ENCODE measurements at places on chromosomes 1 and 21.
A peak's percentile ranks its signal among the peaks of the same experiment; 100 is the strongest.

DNA sequence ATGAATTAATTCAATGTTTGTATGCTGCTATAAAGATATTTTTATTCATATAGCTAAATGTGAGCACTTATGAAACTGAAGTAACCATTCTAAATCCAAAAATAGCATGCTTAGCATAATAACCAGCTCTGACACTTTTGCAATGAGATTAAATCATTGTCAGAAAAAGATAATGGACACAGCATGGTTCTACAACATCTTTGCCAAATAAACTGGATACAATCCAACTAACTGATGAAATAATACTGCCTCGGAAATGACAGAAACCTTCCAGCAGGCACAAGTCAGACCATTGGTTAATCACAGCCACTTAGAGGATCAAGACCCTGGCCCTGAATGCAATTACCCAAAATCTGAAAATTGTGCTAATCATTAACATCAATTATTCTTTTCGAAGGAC is 592.7 kb upstream of the ADGRL4 start:
- no peak for DNase-seq

- no peak for DNase-seq
Measured at GRCh38 chr1:221555689-221556433, 186.0 kb downstream of the DUSP10 start.

DNA sequence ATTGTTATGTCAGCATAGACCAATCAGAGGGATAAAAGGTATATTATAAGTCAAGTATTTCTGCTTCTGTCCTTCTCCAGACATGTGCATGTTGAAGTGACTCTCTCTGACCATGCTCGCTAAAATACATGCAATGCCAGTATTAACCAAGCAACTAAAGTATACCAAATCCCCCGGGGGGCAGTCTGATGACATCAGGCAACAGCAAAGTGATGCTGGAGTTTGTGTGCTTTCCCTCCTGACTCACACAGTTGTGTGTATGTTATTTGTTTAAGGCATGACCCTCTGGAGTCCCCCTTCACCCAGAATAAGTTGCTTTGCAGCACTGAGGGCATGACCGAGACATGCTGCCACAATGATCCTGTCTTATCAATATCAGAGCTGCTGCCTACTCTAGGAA is 2.1 kb downstream of the BRINP2 start:
- DNase-seq, result no peak

- no peak for DNase-seq
Measured at GRCh38 chr1:153796786-153797659, 21.8 kb downstream of the SLC27A3 start.

DNA sequence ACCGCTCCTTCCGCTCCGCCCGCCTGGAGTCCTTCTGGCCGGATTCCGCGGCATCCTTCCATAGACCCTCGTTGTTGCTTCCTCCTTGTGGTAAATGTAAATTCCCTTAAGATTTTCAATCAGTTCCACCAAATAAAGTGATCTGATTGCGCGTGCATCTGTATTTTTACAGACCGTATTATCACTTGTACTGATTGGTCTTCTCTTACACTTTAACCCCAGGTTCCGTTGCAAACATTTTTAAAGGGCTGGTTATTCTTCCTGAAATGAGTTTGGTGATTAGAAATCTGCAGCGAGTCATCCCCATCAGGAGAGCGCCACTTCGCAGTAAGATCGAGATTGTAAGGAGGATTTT is 483 bp downstream of the YBEY start:
- DNase-seq, result no peak

DNA sequence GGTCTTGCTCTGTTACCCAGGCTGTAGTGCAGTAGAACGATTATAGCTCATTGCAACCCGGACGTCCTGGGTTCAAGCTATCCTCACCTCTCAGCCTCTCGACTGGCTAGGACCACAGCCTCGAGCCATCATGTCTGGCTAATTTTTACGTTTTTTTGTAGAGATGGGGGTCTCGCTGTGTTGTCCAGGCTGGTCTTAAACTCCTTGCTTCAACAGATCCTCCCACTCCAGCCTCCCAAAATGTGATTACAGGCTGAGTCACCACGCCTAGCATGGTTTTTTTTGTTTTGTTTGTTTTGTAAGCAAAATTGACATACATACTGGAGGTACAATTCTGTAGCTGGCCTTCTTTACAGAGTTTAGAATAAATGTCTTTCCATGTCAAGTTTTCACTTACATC is 994 bp upstream of the LAMTOR5 start:
- DNase-seq, result no peak

DNA sequence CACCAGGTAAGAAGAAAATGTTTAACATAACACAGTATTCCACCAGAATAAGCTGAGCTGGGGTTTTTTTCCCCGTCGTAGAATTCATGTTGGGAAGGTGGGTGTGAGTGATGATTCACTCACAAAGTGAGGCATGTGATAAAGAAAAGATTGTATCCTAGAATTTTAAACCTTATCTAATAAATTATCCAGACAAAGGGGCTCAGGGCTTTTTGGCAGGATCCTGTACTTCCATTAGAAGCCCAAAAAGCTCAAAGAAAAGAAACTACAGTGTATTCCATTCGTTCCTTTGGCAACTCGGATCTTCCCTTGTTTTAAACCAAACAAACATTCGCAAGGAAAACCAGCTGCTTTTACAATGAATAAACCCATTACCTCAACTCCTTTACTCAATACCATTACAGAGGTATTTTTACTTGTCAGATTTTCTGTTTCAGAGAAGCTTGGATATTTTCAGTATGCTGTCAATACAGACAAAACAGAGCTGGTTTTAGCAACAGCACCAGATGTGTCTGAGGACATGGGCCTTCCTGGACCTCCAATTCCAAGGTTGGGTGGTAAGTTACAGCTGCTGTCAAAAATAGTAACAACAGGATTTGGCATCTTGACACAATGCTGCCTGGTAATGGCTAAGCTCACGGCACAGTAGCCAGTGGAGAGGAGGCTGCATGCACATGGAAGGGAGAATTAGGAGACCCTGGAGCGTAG is 159.9 kb upstream of the RUNX1 start:
- DNase-seq, result no peak

GRCh38 chr1:174090471-174090870 is 68.3 kb upstream of the RC3H1 start:
- DNase-seq, result no peak

DNA sequence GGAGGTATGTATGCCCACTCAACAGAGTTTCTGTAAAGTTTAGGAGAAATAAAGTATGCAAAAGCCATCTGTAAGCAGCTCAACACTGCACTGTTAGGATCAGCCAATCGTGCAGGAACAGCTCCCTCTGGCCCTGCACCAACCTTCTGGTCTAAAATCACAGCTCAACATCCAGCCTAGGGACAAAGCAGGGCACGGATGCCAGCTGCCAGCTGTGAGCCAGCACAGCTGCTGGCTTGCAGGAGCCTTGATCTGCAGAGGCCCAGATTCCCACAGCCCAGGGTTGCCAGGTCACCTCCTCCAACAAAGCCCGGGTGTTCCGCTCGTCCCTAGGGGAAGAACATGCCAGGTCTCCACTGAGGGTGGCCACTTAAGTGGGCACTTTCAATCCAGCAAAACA is 8.6 kb downstream of the ACOT7 start:
- DNase-seq, result no peak

DNA sequence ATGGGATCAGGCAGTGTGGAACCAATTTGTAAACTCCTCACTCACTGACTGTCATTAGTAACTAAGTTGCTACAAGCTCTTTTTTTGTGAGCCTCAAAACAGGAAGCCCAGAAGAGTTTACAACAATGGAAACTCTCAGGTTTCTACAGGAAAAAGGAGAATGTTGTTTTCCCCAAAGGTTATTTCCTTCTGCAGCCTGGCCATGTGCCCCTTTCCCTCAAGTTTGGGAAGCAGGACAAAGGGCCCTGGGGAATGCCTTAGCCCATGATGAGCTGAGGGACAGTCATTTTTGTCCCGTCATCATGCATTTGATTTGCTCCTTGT is 395.9 kb downstream of the KIF26B start:
- DNase-seq, result no peak

DNA sequence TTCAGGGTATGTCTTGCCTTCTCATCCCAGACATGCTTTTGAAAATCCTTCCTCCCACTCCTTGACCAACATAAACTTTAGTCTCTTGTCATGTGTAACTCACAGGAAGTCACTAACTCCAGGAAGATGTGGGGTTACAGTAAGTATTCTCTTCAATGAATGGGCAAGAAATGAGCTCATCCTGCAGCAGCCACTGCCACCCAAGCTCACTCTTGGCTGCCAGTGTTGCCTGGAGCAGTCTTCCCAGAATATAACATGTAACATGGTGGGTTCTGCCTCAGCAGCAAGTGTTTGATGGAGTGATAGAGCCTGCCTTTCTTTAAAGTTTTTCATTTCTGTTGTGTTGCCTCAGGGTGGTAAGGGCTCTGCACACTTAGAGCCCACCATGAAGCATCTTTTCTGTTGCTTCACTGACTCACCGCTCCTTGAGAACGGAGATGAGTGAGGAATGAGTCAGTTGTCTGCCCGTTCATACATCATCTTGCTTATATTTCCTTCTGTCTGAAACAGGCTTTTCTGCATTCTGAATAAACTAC is 187.0 kb downstream of the TPR start:
- DNase-seq, result no peak

- no peak for DNase-seq
Measured at GRCh38 chr1:206117151-206117948, at the start of gene AVPR1B. Gene AVPR1B, minus strand, starts transcription at chr1:206117388. Its CDS starts 498 bp downstream, at chr1:206116890.

GRCh38 chr1:70671006-70671405 is 259.9 kb downstream of the CTH start:
- DNase-seq, result no peak

GRCh38 chr1:7576946-7577657 is 194.0 kb upstream of the VAMP3 start:
- no peak for DNase-seq

DNA sequence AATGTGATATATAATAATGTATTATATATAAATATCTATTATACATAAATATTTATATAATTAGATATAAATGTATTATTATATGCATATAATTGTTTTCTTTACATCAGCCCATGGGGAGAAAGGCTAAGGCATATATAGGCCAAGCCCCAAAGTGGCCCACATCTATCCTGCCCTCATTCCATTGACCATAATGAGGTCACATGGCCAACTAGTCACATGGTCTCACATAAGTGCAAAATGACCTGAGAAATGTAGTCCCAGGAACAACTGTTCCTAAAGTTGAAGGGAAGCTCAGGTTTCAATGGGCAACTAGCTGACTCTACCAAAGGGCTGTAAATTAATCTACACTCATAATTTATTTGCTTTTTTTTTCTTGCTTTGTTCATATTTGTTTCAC is 14.5 kb upstream of the CCDC185 start:
- DNase-seq, result no peak

GRCh38 chr1:84412316-84412942 is 14.1 kb downstream of the DNASE2B start:
- DNase-seq, result peak; percentile 14

DNA sequence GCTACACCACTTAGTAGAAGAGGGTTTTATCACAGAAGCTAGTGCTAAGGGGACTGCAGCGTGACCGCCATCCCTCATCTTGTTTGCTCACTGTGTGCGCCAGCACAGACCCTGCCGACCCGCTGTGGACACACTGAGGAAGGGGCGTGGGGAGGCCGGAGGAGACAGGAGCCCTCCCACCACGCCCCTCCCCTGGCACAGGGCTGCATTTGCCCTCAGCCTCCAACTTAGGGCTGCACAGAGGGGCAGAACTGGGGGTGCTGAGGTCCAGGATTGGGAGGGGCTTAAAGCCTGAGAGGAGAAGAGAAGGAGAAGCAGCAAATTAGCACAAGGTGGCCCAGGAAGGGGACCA is 37.2 kb downstream of the RRP1 start:
- DNase-seq, result no peak

GRCh38 chr21:44886113-44887075 is 12.9 kb upstream of the PTTG1IP start:
- no peak for DNase-seq

DNA sequence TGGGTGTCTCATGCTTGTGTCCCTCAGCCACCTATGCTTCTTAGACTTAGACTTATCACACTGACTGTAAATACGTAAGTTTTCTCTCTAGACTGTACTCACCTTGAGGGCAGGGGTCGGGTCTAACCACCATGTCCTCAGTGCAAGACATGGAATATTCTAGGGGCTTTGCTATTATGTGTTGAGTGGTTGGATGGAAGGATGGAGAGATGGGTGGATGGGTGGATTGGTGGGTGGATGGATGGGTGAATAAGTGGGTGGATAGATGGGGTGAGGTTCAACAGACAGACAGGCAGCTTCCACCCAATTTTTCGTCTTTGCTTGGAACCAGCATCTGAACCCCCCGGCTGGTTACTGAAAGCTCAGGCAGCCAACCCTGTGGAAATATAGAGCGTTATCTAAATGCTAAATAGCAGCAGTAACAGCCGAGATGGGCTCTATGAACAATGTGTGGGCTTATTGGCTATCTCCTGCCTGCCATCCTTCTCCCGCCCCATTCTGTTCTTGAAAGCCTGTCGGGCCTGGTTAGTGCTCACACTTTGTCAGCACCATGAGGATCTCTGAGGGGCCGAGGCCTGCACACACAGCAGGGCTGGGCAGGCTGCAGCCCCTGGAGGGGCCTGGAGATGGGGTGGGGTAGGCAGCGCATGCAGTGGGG is 130.7 kb downstream of the ACTL8 start:
- no peak for DNase-seq

DNA sequence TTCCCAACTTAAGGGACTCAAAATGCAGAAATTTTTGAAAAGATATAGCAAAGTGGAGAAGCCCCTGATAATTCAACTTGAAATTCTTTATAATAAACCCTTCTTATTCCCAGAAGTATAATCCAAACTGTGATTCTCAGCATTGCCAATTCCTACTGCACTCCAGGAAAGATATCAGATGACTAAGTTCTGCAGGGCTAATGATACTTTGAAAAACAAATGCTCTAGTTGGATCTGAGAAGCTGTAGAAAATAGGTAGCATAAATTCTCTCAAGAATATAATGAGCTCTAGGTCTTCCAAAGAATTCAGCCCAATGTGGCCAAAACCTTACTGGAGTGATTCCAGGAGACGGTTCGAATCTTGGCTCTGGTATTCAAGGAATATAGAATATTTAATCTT is 294.0 kb upstream of the PTBP2 start:
- DNase-seq, result no peak

DNA sequence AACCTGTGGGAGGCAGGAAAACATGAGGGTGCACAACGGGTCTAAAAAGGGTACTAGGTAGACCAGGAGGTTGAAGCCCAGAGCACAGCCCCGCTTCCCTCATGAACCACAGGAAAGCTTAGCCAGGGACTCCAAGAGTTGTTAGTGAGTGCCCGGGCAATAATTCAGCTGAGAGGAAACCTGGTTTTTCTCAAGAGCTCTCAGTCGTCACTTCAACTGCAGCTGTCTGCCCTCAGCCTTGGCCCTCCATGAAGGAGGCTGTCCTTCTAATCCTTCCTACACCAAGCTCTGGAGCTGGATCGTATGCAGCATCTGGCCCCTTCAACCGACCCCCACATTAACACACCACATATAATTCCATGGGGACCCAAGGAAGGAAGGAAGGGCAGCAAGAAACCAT is 77.0 kb upstream of the BACE2 start:
- DNase-seq, result no peak

GRCh38 chr21:43290421-43291346 is 121.9 kb downstream of the CRYAA start:
- no peak for DNase-seq
